ENCODE measurements at places on chromosomes 5 and 9. TPM values are rescaled to one million over a fixed set of nuclear protein-coding genes. Genes with fewer than 3 reads are reported as not detected.

DNA sequence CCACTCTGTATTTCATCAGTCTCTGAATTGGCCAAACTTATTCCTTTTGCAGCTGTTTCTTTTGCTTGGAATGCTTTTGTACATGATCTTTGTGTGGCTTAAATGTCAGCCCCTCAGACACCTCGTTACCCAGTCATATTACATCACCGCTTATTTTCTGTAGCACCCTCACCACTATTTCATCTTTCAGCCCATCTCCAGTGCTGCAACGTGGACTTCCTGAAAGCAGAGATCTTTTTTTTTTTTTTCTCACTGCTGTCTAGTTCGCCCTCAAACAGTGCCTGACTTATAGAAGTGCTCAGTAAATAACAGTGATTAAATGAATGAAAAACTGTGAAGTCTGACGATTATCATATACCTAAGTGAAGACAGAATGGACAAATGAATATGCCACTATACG is 835 bp downstream of the SRA1 start:
- no peak for DNase-seq

DNA sequence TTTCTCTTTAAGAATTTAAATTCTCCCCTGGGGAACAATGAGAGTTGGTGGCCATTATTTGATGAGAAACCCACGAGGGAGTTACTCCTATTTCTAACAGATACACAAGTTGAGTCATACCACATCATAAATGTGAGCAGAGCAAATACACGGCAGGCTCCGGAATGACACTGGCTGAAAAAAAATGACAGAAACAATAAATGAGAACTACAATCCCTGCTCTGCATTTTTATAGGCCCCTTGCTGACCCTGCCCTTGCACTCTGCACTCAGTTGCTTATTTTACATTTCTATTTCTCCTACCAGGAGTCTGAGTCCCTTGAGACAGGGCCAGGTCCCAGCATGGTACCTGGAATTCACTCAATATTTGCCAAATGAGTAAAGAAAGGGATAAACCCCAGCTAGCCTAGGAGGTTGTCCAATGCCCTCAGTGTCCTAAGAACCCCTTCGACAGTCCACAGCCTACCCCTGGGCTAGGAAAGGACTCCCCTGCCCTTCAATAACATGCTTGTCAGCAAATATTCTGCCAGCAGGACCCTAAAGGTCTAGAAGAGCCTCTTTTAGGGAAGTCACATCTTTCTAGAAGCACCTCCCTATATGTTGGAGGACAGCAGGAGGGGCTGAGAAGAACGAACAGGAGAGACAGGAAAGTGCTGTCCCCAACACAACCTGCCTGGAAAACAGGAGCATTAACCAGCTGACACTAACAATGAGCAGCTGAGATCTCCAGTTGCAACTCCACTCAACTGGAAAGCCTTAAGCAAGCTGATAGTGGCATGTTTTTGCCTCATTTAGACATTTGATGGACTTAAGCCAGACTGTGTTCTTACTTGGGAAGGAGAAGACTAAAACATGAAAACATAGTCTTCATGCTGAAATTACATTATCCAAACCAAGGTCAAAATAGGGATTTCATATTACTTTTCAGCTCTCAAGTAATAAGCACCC is 191.2 kb downstream of the ACTL7B start:
- DNase-seq, result no peak

DNA sequence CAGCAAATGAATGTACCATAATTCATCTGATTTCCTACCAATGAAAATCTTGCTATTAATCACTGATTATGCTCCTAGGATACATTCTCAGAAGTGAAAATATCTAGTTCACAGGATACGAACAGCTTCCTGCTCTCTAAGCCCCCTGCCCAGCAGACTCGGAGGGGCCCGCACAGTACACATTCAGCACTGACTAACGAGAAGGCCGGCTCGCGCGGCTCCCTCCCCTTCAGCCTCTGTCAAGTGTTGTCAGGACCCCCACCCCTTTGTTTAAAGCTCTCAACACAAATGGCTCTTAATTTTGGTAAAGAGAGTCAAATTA is 82.0 kb downstream of the PRRT1B start:
- DNase-seq, result no peak

GRCh38 chr9:70389621-70390266 is 24.7 kb downstream of the KLF9 start:
- no peak for DNase-seq

- no peak for DNase-seq
These were observed 82.9 kb upstream of the TRIM32 start for GRCh38 chr9:116604251-116604650.

DNA sequence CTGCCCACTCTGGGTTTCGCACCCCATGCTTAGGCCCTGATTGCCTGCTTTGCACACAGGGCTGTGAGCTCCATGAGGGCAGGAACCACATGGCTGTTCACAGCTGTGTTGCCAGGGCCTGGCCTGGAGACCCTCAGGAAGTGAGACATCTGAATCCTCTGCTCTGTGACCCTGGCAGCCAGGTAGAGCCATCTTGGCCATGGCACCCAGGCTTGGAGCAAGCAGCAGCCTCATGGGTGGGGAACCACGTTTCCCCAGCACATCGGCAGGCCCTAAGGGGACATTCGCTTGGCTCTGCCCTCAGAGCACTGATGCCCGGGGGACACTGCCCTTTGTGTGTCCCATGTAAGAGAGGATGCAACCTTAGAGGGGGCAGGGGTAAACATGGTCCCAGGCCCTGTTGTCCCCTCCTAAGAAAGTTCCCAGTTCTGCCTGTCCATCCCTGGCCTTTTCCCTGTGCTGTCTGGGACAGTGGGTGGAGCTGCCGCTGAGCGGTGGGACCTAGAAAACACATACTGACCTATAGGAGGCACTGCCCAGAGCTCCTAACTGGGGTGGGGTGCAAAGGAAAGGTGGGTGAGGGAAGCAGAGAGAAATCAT is 144.1 kb upstream of the IER5L start:
- DNase-seq, result no peak

- no peak for DNase-seq
These were observed 19.6 kb downstream of the SPRY4 start for GRCh38 chr5:142305211-142305610.

DNA sequence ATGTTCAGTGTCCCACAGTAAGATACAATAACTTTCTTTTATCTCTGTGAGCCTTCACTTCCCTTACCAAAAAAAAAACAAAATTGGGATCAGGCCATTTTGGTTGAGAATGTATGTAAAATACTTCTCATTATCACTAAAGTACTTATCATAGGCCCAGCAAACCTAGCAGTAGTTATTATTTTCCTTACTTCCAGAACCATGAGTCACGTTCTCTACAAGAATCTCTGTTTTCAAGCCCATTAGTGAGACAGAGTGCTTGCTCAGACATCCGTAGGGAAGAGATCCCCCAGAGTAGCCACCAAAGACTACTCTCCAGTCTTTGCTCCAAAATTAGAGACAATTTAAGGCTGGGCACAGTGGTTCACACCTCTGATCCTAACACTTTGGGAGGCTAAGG is 103.9 kb upstream of the NR5A1 start:
- no peak for DNase-seq

- no peak for DNase-seq
These were observed 419.3 kb downstream of the ACTL7B start for GRCh38 chr9:108436448-108436847.

DNA sequence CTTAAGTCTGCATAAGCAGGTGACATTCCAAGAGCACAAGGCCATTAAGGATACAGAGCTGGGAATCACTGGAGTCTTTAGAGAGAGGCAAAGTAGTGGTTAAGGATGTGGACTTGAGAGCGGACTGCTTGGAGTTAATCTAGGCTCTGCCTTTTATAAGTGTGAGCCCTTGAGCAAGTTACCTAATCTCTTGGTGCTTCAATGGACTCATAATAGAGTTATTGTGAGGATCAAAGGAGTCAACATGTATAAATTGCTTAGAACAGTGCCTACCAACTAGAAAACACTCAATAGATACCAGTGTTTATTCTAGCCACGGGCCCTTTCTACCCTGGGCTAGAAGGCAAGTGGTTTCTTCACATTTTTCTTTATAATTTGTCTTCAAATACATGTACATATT is 819.4 kb downstream of the NR2F1-AS1 start:
- DNase-seq, result no peak

DNA sequence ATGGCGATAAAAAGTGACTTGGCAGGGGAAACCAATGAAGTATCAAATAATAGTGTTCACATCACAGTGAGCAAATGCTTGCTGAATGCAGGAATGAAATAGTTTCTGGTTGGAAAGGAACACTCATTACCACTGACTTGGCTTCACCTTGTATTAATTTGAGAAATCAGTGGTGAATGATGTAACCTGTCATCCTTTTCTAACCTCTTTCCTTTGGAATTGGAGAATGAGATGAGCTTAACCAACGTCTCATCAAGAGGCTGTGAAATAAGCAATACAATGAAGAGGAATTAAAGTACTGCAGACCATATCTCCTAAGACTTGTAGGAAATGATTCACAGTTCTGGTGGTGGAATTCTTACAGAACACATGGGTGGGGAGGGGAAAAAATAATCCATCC is 192.2 kb downstream of the DMAC1 start:
- DNase-seq, result no peak

DNA sequence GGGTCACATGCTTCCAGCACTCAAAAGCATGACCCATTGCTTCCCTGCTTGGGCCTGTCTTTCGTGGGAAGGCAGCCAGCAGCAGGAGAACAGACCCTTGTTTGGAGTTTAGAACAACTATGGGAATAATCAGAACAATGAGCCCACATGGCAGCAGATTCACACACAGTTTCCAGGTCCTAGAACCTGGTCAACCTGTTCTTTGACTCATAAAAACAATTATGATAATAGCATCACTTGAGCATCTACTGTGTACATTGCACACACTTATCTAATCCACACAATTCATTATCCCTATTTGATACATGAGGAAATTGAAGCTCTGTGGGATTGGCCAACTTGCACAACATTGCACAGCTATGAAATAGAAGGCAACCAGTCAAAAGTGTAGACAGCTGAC is 41.7 kb downstream of the KLF4 start:
- DNase-seq, result no peak

- no peak for DNase-seq
These were observed 727 bp upstream of the DNAJA1 start for GRCh38 chr9:33024126-33024965.

Gene RRAGA
- polyA plus RNA-seq, result 81.4 TPM

Gene C9orf57
- not detected for polyA plus RNA-seq

Gene IQGAP2
- 16.1 TPM for polyA plus RNA-seq

Gene NOXA1
- not detected for polyA plus RNA-seq

Gene TTC16
- polyA plus RNA-seq, result not detected

Gene SPATA31E1
- polyA plus RNA-seq, result not detected

Gene TMEM232
- 1.2 TPM for polyA plus RNA-seq

Gene SUB1
- 2,588 TPM for polyA plus RNA-seq

Gene GCNT4
- not detected for polyA plus RNA-seq
